Activated T-cell treated with anti-CD3 and anti-CD28 coated beads for 4 hours (primary cell): ENCODE measurements at places on chromosomes 12 and 14.

GRCh38 chr14:96574633-96575632, 72.8 kb downstream of the PAPOLA start:
- DNase-seq: no peak

DNA sequence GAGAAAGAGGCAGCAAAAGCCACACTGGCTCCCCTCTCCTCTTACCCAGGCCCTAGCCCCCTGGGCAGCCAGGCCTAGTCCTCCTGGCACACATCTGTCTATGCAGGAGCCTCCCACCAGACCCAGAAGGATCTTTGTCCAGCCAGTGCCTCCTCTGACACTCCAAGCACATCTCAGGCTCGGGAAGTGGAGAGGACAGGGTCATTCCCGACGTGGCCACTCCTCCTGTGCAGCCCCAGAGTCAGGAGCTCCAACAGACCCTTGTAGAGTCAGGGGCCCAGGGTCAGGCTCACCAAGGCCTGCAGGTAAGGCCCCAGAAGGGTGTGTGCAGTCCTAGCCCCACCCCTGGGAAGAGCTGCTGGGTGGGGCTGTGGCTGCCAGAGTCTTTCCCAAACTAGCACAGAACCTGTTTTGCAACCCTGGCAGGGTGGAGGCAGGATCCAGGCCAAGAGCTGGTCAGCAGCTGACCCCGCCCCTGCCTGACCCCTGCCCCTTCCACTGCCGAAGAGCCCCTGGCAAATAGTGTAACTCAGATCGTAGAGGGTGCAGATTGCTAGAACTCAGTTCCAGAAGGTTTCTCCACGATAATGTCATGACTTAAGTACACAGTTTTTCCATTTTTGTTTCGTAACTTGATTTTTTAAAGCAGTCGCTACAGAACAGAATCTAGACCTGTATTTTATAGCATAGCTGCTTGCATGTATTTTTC, 26.6 kb upstream of the PNMA1 start:
- DNase-seq: no peak

DNA sequence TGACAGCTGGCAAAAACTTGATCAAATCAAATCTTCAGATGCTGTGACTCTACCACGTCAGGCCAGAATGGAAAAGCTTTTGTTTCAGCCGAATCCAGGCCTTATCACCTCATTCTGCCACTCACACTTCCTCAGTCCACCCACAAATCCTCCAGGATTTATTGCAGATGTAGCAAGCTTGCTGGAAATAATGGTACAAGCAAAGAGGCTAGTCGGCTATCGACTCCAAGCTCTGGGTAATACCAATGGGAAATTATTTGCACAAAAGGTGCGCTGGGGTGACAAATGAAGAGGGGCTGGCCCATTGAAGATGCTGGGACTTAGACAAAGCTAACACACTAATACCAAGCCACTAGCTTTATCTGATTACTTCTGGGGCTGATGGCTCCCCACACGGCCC, 250.5 kb downstream of the ASCL1 start:
- no peak for DNase-seq

DNA sequence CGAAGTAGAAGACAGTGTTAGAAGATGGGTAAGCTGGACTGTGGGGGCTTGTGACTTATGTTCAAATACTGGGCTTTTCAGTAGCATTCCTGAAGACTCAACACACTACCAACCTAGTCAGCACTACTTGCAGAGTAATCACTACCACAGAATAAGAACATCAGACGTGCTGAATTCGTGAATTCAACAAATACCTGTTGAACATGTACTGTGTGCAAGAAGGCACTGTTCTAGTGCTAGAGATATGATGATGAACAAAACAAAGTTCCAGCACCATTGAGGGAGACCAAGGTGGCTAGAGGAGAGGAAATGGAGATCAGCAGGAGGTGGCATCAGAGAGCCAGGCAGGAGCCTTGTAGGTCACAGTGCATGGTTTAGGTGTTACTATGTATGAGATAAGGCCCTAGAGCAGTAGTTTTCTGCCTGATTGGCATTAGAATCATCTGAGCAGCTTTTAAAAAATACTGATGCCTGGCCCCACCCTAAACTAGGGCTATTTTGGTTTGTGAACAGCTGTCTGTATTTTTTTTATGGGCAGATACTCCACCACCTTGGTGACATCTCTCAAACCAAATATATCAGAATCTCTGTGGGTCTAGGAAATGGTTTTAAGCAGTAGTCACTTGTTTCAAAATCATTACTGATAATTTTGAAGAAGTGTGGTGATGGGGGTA, 26.8 kb downstream of the FERMT2 start:
- no peak for DNase-seq
